ENCODE measurements at places on chromosomes 1 and 21.

DNA sequence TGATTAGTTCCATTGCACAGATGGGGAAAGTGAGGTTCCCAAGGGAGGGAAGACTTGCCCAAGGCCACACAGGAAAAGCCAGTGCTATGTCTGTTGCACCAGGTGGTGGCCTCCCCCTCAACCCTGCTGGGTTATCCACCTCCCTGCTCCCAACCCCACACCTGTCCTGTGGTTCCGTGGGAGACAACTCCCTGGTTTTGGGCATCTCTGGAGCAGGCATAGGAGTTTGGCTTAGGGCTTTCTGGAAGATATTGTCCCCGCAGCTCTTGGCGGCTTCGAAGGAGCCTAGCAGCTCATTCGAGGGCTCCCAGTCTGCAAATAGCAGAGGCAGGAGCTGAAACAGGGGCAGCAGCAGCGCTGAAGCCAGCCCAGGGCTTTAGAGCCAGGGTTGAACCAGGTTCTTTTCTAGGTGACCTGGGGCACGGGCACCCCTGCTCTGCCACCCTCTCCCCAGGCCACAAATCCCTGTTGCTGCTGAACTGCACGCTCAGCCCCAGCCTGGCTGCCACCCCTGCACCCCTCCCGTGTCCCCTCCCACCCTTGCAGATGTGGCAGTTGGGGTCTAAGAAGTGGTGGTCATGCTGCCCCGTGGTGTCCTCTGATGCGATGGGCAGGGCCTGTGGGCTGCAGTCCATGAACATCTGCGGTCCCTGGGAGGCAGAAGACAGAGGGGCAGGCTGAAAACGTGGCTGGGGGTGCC lies 22.1 kb downstream of the SPOCD1 start:
- no peak for DNase-seq

DNA sequence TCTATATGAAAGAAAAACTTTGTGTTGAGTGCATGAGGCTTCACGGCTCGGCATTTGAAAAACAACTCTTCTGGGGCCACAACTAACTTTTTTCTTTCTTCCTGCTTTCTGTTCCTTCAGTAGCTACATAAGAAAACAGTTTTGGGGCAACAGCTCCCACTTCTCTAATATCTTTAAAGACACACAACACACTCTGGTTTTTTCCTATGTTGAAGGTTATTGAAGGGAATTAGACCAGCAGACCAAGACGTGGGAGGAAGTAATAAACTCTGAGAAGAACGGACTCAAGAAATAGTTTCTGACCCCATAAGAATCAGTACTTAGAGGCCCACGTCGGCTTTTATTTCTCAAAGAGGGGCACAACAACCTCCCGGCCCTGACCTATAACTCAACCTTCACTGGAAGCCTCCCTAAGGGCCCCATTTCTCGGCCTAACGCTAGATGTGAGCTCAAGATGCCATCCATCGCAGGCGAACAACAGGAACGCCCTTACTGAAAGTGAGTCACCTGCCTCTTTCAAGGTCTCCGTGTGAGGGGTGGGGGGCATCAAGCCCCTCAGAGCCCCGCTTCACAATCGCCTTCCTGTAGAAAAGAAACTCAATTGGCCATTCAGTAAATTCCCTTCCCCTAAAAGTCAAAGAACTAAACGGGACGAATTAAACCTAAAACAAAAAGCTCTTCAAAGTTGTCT lies 844 bp downstream of the ZMYM6 start:
- no peak for DNase-seq

- peak; percentile 74 for DNase-seq
Observed at GRCh38 chr1:92994105-92994712, 32.9 kb upstream of the DIPK1A start.

DNA sequence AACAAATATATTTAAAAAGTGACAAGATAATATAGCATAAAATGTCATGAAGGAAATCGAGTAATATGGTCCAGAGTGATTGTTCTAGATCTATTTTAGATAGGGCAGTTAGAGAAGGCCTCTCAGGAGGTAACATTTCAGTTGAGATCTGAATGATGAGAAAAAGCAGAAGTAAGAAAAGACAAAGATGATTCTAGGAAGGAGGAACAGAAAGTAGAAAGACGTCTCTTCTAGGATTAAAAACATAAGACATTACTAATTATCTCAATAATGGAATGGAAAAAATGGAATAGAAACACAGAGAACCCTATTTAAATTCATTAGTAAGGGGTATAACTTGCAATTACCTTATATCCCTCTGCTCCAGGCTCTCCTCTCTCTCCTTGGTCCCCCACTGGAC lies 130.0 kb upstream of the ZNHIT6 start:
- DNase-seq = no peak

DNA sequence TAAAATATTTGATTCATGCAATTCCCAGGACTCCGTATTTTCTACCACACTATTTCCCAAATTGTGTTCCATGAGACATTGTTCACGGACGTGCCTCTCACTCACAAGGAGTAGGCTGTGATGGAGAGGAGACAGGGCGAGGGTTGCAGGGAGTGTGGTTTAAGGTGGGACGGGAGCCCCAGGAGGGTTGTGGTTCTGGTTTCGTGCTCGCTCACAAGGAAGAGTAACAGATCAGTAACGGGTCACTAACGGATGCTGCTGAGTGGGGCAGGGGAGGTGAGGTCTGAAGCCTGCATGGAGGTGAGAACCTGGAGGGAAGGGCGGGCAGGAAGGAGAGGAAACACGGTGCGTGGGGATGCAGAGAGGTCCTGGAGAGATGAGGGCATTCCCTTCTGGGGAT lies 28.8 kb downstream of the TFF3 start:
- no peak for DNase-seq

DNA sequence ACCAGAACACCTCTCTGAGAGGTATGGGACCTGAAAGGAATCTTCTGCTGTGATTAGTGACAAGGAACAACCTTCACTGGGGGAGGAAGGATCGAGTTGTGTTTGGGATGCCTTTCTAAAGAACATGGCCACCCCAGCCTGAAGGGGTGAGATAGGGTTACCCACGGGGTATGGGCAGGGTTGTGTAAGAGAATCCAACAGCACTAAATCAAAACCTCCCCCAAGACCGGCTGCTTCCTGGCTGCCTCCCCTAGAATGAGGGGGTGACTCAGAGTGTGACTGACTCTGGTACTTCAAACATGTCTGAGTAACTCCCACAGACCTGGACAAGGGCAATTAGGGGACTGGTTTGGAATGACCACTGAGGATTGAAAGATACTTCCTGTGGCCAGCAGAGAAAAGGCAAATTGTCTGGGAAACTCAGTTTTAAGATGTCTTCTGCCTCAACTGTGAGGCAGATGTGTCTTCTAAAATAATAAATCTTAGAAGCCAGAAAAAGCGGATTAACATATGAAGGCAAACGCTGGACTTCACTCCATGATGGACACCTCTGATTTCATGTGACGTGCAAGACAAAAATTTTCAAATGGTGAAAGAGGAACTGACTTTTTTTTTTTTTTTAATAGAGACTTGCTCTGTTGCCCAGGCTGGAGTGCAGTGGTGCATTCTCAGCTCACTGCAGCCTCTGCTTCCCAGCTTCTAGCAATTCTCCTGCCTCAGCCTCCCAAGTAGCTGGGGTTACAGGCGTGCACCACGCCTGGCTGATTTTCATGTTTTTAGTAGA lies 6.7 kb upstream of the PTPN14 start:
- DNase-seq = no peak

DNA sequence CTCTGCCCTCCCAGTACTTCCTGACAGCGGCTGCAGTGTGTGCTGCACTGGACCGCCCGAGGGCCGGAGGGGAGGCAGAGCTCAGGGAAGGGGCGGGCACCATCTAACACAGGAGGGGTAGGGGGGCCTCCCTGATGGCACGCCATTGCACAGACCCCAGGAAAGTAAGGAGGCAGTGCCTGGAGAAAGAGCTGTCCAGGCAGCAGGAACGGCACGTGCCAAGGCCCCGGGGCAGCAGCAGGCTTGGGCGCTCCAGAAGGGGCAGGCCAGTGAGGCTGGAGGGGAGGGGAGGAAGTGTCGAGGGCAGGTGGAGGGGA lies 110.7 kb downstream of the CRYAA start:
- no peak for DNase-seq

DNA sequence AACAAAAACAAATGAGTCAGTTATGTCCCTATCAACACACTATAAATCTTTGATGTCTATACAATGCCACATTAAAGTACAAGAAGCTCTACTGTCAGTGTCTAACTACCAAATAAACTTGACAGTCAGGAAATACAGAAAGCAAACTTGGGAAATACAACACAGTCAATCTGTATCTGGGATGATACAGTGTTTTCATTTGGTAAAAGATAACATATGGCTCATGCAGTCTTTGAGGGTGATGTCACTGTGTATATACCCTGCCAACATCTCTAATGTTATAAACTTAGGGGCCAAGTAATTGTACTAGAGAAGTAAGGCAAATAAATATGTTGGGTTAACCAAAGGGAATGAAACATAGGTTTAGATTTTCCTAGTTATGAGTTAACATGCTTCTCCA lies 552.5 kb upstream of the ADAMTS5 start:
- no peak for DNase-seq

GRCh38 chr1:5333291-5333690 lies 658.9 kb downstream of the NPHP4 start:
- no peak for DNase-seq

GRCh38 chr1:226974544-226975258 lies 34.6 kb downstream of the COQ8A start:
- DNase-seq = no peak

DNA sequence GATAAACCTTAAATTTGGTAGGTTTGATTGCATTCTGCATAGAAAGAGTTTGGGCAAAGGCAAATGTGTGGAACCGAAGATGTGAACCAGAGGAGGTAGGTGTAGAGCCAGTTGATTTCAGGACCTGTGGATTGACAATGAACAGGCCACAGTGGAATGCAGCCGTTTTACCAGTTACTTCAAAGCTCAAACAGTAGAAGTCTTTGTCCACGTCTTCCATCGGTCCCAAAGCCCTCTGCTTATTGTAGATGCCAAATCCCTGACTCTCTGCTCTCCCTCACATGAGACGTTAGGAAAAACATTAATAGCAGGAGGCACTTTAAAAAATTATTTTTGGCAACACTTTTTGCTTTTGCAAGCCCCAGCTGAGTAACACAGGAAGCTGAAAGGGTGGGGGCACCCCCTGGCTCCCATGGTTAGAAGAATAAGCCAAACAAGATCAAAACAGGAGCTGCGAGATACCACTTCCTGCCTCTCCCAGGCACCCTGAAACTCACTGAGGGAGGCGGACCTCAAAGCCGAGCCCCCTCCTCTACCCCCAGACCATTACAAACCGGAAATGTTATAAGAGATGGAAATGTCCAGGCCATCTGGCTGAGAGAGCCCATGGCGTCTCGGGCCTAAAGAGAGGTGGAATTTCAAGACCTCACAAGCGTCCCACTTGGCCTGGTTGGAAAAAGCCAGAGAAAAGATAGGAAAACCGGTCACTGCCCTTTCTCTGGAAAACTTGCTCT lies 13.5 kb downstream of the TRAF3IP3 start:
- no peak for DNase-seq

DNA sequence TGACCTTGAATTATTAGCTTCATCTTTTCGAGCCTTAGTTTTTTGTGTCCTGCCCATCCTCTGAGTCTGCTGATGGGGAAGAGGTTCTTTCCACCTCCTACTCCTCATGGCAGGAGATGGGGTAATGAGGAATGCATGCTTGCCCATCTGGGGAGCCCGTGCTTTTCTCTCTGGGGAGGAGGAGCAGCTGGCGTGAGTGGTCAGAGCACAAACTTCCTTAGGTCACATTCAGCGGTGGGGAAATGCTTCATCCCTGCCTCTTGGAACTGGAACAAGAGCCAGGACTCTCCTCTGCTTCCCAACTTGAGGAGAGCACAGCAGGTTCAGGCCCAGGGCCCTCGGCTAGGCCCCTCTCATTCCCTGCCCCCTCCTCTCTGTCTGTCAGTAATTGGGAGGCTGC lies 155.0 kb downstream of the PCNX2 start:
- DNase-seq = no peak

GRCh38 chr1:245051349-245052221 lies 103.2 kb upstream of the KIF26B start:
- no peak for DNase-seq

DNA sequence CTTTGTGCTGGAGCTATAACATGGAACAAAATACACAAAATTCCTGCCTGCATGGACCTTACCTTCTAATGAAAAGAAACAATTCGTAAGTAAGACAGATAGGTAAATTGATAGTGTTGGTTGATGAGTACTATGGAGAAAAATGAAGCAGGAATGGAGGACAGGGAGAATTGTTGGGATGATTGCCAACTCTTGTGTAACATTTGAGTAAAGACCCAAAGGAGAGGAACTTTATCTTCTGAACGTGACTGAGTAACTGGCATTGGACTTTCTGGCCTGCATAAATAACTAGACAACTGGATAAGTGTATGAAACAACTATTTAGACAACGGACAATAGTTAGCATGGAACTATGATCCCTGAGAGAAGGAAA lies 6.8 kb upstream of the EFCAB14 start:
- DNase-seq = no peak

DNA sequence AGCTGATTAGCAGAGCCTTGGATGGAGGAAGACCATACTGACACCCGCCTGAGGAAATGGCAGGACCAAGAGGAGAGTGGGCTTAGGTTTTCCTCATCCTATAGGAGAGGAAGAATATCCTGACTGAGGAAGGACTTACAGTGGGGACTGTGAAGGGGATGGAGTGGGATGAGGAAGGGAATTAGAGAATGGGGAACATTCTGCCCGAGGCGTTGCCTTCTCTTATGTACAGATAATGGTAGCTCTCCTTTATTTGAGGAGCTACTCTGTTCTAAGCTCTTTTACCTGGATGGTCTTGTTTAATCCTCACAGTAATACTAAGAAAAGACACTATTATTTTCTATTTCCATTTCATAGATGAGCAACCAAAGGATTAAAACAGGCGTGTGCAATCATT lies 56.0 kb downstream of the OLFML3 start:
- DNase-seq = no peak

- no peak for DNase-seq
Observed at GRCh38 chr21:38930853-38931252, 125.1 kb downstream of the ETS2 start.

DNA sequence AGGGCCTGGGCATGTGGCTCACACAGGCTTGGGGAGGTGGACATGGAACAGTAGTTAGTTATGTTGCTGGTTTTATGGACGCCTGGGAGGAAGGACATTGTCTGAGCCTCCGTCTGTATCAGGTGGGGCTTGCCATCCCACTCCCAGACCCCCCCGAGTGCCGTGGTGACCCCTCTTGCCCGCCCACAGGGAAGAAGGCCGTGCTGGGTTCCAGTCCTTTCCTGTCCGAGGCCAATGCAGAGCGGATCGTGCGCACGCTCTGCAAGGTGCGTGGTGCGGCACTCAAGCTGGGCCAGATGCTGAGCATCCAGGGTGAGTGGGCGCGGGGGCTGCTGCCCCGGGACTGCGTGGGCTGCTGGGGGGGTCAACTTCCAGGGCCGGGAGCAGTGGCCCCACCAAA lies 41.7 kb downstream of the COQ8A start:
- no peak for DNase-seq

- no peak for DNase-seq
Observed at GRCh38 chr1:232271991-232272589, 357.8 kb downstream of the SIPA1L2 start.

Measured in right renal pelvis (tissue), 4 donors.